DMS79 treated with DMSO at 0.1 percent for 48 hours (cell line): ENCODE measurements at places on chromosomes 7 and 10.

- DNase-seq, result no peak
These were observed 32.8 kb upstream of the CFAP46 start for GRCh38 chr10:132974886-132975830.

DNA sequence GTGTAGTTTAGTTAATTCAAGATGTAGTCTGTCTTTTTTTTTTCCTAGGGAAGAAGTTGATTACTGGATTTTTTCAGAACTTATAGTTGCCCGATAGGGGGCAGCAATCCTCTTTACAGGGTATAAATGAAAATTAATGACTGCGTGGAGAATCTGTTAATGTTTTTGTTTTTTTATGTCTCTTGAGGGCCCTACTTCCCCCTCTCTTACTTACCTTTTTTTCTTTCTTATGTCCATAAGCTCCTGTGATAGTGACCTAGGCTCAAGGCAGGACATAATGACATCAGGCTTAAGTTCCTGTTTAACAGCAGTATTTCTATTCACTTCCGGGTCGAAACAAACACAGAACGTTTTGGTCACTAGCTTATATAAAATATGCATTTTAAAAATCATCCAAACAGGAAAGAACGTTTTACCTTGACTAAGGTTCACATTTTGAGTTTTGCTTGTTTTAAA, 18.8 kb downstream of the CDC123 start:
- DNase-seq, result peak; percentile 12

GRCh38 chr10:131573256-131573655, 261.7 kb upstream of the TCERG1L start:
- no peak for DNase-seq

DNA sequence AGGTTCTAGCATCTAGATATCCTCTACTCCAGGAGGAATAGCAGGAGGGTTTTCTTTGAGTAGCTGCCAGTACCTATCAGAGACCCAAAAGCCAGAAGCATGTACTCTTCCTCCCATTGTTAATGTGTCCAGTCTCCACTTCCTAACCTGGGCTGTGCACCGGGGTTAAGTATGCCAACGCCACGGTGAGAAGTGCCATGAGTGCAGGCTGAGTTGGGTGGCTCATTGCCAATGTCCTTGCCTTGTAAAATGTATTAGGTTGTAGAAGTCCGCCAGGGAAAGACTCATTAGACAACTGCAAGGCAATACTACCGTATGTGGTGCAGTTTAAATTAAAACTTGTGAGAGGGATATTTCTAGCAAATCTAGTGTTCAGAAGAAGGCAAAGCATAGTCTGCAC, 55.0 kb upstream of the PRR15 start:
- DNase-seq, result no peak

- DNase-seq, result no peak
These were observed 61.3 kb downstream of the MICU1 start for GRCh38 chr10:72564596-72564995.

DNA sequence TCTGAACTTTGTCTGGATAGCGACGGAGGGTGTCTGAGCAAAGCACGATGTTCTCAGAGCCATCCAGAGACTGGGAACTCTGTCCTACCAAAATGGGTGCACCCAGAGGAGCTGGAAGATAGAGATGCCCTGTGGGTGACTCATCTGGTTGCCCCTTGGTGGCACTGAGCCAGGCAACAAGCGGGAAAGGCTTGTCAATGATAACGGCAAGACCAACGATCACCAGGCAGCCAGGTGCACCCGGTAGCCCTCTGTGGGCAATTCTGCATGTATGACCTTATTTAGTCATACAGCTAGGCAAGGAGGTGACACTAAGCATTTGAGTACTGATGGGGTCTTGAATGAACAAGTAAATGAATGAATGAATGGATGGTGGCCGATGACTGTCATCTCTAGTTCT, 2.8 kb upstream of the ELN start:
- no peak for DNase-seq

- DNase-seq, result no peak
These were observed 30.8 kb upstream of the VSIR start for GRCh38 chr10:71804077-71804476.

DNA sequence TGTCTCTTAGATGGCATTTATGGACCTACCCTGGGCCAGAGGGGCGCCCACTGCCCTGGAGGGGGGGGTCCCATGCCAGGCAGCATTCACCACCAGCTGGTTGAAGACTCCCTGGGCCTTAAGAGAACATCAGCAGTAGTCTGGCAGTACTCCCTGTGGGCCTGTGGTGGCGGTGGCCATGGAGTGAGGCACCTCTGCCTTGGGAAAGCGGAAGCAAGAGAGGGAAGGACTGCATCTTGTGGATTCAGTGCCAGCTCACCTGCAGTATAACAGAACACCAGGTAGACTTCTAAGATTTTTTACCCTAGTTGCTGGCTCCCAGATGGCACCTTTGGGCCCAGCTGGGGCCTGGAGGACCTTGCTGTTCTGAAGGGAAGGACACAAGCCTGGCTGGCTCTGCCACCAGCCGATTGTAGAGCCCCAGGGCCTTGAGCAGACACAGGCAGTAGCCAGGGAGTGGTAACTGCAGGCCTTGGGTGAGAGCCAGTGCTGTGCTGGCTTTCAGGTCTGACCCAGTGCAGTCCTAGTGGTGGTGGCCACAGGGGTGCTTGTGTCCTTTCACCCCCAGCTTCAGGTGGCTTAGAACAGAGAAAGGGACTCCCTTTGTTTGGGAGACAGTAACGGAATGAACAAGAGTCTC, 15.8 kb downstream of the PLAC9 start:
- DNase-seq, result no peak

DNA sequence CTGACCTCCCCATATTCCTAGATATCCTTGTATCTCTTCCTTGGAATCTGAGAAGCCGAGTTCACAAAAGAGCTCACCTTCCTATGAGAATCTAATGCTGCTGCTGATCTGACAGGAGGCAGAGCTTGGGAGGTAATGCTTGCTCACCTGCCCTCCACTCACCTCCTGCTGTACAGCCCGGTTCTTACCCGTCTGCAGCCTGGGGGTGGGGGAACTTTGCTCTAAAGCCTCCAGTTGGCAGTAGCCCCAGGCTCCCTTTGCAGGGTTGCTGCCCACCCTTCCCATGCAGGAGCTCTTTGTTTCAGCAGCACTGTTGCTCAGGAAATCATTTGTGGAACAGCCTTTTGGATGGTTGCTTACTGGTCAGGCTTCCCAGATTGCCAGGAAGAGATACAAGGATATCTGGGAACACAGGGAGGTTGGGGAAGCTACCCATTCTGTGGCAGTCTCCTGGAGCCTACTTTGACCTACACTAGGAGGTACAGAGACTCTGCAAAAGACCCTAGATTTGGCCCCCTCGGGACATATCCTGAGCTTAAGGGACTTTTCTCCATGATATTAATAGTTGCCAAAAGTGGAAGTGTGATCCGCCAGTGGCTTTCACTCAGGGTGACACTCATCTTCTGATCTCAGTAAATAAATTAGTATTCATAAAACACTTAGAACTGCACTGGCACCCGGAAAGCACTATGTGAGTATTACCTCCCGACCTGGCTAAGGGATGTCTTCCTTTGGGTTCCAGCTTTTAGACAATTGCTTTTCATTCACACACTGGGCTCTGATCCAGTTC, 363.7 kb upstream of the PODXL start:
- peak; percentile 90 for DNase-seq

DNA sequence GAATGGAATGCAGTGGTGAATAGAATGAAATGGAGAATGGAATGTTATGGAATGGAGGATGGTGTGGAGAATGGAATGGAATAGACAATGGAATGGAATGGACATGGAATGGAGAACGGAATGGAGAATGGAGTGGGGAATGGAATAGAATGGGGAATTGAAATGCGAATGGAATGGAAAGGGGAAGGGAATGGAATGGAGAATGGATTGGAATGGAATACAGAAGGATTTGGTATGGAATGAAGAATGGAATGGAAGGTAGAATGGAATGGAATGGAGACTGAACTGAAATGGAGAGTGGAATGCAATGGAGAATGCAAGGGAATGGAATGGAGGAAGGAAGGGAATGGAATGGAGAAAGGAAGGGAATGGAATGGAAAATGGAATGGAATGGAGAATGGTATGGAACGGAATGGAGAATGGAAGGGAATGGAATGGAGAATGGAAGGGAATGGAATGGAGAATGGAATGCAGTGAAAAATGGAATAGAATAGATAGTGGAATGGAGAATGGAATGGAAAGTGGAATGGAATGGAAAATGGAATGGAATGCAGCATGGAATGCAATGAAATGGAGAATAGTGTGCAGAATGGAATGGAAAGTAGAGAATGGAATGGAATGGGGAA, 94.8 kb downstream of the NSUN6 start:
- no peak for DNase-seq
